ENCODE measurements at places on chromosomes 11 and 22.

- no peak for DNase-seq
Observed at GRCh38 chr11:128338811-128339210, 248.5 kb downstream of the ETS1 start.

GRCh38 chr11:76770642-76771445, 12.3 kb upstream of the TSKU start:
- DNase-seq = no peak

DNA sequence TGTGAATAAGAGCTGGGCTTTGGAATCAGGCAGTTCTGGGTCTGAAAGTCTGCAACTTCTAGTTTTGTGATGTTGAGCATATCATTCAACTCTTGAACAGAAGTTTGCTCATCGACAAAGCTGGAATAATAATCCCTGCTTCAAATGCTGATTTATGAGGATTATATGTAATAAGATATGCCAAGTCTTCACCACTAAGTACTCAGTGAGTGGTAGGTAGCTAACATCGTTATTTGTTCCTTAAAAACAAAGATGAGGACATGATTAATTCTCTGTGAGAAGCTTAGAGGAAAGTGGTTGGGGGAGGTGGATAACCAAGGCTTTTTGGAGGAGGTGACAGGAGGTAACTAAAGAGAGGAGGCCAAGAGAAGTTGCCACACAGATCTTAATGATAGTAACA, 96.5 kb downstream of the ME3 start:
- DNase-seq = no peak

GRCh38 chr22:19764299-19764593, 3.7 kb downstream of the TBX1 start:
- no peak for DNase-seq

DNA sequence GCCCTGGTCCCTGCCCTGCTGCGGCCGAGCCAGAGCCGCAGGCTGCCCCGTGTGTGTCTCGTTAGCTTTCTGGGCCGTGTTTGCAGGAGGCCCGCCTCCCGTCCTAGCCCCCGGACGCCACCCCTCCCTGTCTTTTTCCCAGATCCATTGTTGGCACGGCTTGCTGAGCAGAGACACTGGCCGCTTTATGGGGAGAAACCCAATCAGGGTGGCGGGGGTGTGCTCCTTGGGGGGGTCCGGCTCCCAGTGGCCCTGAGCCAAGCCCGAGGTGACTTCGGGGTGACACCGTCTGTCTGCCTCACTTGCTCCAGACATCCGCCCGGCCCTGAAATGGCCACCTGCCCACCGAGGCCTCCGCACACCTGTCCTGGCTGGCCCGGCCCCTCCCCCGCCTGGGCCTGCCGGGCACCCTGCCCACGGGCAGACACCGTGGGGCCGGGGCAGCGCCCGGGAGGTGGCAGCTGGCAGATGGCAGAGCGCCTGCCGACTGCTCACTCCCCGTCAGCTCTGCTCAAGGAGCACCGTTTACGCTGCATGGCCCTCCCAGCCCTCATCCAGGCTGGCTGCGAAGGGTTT, 43.1 kb upstream of the PPARA start:
- no peak for DNase-seq

DNA sequence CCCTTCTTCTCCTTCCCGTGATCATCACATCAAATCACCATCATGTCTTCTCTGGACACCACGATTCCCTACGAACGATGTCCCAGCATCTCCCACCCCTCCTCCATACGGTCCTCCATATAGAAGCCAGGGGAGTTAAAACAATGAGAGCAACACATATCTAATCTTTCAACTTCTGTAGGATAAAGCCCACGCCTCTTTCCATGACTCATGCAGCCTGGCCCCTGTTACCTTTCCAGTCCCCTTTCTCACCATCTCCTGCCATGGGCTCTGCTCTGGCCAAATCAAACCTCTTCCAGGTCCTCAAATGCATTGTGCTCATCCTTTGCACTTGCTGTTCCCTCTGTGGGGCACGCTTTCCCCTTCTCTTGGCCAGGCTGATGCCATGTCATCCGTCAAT, 23.6 kb downstream of the RPS6KA4 start:
- DNase-seq = no peak

DNA sequence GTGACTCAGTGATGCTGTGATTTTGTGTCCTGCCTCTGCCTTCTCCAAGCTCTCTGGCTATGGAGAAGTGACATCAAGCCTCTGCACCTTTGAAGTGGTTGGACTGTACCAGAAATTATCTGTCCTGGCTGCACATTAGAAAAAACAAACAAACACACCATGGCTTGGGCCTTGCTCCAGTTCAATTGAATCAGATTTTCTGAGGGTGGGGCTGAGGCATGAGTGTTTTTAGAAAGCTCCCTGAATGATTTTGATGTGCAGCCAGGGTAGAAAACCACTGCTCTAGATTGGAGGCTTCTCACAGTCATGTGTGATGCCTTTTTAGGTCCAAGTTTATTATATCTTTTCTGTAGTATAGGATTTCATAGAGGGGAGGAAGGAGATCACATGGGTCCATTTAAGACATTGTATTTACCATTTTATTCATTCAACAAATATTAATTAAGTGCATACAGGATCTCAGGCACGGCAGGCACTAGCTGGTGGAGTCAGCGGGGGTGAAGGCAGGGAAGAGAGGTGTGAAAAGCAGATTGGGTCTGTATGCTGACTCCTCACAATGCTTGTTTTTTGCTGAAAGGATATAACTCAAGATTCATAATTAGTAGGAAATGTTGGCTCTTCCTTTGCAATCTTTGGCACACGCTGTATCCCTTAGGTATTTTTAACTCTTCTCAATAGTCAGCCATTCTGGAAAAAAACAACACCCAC, 7.1 kb upstream of the VSTM5 start:
- DNase-seq = no peak

DNA sequence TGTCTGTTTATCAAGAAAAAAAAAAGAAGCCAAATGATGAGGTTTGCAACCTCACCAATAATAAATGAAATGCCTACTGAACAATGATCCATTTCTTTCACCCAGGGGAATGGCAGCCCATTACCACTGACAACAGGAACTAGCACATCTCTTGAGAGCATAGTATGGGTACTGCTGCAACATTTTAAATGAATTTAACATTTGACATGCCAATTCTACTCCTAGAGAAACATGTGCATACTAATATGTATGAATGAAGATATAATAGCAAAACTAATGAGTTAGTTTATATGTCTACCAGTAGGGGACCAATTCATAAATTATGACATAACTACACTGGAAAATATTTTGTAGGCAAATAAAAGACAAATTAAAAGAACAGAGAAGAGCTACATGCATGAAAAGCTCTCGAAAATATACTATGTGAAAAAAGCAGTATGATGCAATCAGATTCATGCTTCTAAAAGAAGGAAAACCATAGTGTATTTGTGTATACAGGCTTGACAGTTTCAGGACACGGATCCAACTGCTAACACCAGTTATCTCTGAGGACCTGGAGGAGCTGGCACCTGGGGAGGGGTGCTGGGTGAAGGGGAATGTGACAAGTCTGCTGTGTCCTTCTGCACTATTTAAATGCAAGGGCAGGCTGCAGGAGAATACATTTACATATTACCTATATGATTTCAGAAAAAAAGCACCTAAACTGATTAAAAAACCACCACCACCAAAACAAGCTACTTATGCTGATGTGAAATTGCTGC, 6.9 kb downstream of the SMCO4 start:
- DNase-seq = no peak

DNA sequence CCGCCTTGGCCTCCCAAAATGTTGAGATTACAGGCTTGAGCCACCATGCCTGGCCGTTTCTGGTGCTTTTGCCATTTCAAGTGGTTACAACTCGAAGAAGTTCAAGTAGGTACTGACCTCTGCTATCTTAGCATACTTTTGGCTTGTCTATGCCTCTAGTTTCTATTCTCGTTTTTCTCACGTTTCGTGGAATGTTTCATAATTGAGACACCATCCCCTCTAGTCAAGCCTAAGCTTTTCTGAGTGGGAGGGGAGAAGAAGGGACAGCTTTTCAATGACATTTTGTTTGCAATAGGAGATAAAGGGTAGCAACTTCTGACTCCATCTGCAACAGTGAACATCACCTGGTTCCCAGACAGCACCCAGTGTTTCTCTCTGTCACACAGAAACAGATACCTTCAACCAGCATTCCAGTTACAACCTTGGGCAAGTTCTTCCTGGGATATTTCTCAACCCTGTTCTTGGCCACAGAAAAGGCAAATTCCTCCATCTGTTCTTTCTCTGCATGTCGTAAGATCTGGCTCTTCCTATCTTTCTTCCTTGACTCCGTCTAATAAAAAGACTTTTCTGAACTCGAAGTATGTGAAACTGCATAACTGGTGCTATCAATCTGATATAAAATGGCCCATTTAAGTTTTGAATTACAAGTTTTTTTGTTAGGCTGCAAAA, 25.5 kb downstream of the DDI1 start:
- no peak for DNase-seq

- no peak for DNase-seq
Observed at GRCh38 chr11:104118105-104118744, 45.7 kb downstream of the PDGFD start.

Data from T-helper 9 cell (primary cell).